ENCODE measurements at places on chromosomes 2 and 18. TPM values are rescaled to one million over a fixed set of nuclear protein-coding genes. Genes with fewer than 3 reads are reported as not detected.

The ALK gene
- not detected for total RNA-seq

The RAX gene
- total RNA-seq, result not detected

The ALPG gene
- not detected for total RNA-seq

The SERPINB5 gene
- total RNA-seq, result not detected

The CPO gene
- not detected for total RNA-seq

The ERBB4 gene
- total RNA-seq, result not detected

The EMILIN1 gene
- 9.7 TPM for total RNA-seq
